ENCODE measurements at places on chromosomes 7 and 10.

GRCh38 chr10:125359401-125359800 is 199.0 kb upstream of the CTBP2 start:
- DNase-seq: no peak

- no peak for DNase-seq
These were observed 8.8 kb upstream of the MGAM start for GRCh38 chr7:141986923-141987322.

GRCh38 chr7:53642361-53642760 is 606.9 kb downstream of the POM121L12 start:
- no peak for DNase-seq

GRCh38 chr7:21041252-21041651 is 254.6 kb upstream of the SP8 start:
- DNase-seq: no peak

GRCh38 chr10:73798087-73798486 is 12.7 kb downstream of the ZSWIM8 start:
- no peak for DNase-seq

GRCh38 chr7:21884496-21884895 is 61.2 kb downstream of the CDCA7L start:
- no peak for DNase-seq

DNA sequence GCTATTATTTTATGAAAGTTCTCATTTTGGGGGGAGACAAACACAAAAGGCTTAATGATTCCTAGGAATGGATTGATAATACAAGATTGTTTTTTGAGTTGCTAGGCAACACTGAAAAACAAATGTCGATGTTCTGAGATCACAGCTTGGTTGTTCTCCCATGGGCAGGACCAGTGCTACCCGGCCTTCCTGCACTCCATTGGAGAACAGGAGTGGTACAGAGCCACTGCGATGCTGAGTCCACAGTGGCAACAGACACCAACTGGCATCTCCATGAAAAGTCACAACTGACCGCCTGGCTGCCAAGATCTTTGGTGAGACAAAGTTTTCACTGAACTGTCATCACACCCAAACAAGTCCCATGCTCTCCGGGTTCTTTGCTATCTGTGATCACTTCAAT is 68.9 kb upstream of the NMT2 start:
- no peak for DNase-seq

- DNase-seq: no peak
These were observed 97.5 kb downstream of the MKI67 start for GRCh38 chr10:128028508-128029289.

GRCh38 chr10:13416760-13417159 is 68.7 kb upstream of the SEPHS1 start:
- no peak for DNase-seq

GRCh38 chr7:138000081-138000701 is 1.7 kb downstream of the CREB3L2 start:
- peak; percentile 46 for DNase-seq

- peak; percentile 14 for DNase-seq
These were observed 12.2 kb upstream of the ZNF488 start for GRCh38 chr10:47396311-47396717.

DNA sequence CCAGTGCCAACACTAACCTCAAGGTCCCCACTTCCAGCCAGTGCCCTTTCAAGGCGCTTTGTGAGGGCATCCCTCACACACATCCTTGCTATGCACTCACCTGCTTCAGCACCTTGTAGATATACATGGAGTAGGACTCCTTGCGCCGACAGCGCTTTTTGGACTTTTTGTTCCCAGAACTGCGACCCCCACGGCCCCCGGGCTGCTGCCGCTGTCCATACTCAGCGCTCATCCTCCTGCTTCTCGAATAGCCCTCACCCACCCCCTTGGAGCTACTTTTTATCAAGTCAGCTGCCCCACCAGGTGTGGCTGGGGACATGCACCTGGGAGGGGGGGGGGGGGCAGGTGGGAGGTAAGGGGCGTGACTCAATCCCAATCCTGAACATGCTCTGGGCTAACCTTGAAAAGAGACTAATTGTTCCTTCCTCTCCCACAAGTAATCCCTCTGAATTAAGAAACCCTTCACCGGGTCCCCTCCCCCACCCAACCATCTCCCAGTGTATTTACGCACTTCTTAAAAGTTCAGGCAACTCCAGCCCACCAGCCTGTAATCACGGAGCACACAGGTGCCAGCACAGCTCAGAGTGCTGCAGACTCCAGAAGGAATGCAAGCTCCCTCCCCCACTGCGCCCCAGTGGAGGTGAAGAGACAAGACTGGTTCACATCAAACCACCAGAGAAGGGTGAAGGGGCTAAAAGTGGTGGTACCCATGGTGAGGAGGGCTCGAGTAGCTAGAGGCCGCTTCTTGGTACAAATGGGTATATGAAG is at the start of gene H2BK1:
H2BK1 (minus strand) TSS at position 402 of the 768 bp plus-strand sequence; CDS start at position 232, 170 bp downstream.
- DNase-seq: no peak

- no peak for DNase-seq
These were observed 68.1 kb downstream of the GTF2IRD1 start for GRCh38 chr7:74521855-74522254.

DNA sequence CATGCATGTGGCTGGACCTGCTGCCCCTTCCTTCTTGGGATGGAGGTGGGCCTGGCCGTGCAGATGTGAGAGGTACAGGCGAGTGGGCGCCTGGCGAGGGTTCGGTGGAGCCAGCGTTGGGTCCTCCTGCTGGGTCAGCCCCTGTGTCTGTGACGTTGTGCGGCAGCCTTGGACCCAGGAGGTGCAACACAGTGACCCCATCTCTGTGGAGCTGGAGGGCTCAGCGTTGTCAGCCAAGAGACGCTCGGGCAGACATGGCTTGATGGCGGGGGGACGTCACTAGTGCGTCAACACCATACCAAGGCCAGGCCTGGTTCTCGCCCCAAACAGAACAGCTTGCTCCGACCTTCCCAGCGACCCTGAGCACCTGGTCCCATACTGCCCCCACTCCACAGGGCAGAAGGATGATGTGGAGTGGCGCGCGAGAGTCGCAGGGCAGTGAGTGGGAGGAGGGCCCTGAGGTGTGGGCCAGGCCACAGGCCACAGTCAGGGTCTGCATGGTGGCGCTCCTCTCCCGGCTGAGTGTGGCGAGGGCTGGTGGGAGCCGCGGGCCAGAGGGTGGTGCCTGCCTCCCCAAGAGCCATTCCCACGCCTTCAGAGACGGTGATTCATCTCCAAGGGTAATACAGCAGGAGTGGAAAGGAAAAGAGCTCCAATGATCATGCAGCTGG is 184.4 kb downstream of the DNAJB6 start:
- peak; percentile 24 for DNase-seq

DNA sequence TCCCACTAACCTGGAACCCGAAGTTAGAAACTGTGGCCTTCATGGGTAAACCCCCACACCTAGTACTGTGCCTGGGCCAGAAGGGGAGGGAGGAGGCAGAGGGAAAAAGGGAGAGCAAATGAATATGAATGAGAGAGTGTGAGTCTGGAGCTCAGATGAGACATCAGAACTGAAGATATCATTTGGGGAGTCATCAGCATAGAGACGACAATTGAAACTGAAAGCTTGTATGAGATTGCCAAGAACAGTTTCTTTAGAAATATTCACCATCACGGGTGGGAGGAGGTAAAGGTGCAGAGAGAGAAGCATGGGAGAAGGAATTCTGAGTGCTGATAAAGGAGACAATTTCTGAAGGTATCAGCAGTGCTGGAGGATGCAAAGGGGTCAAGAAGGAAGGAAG is 171.2 kb downstream of the GRM8 start:
- DNase-seq: no peak

GRCh38 chr7:30688718-30689221 is 6.5 kb upstream of the CRHR2 start:
- peak; percentile 73 for DNase-seq

DNA sequence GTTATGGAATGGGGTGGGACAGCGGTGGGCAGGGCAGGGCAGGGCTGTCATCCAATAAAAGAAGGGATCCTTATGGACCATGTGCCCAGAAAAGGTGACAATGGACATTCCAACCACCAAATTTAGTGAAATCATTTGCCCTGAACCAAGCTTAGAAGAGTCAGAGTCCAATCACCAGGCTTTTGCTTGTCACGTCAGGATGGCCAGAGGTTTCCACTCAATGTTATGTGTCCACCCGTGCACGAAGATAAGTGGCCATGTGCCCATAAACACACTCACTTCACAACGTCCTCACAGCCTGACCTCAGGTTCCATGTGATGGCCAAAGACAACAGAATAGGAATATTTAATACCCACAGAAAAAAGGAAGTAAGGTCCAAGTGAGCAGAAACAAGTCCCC is 36.6 kb upstream of the PLPP4 start:
- no peak for DNase-seq

DNA sequence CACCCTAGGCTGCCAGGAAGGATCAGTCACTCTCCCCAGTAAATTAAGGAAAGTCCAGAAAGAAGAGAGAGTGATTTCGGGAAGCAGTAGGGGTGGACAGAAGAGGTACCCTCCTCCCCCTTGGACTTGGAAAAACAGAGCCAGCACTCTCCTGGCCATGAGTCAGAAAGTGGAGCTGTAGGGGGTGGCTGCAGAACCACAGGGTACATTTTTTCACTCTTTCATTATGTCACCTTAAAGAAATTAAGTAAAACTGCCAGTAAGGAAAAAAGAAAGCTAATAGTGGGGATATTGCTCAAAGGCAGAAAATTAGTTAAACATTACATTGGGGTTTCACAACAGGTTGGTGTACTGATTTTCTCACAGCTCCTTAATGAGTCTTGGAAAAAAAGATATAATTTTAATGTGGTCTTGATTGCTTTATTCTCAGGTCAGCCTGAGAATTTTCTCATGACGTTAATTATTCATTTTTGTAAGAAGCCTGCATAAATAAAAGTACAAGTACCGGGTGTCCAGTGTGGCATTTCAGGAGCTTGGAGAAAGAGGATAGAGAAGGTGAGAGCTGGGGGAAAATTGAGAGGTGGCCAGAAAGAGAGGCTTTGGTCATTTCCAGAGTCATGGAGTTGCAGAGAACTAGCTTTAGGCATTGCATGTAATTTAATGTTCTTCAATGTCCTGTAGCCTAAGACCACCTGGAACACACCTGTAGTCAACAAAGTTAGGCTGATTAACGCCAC is 23.2 kb upstream of the AOAH start:
- no peak for DNase-seq

GRCh38 chr10:107540981-107541380 is 376.5 kb upstream of the SORCS1 start:
- no peak for DNase-seq

GRCh38 chr7:116153050-116153449 is 57.3 kb upstream of the TES start:
- no peak for DNase-seq

DNA sequence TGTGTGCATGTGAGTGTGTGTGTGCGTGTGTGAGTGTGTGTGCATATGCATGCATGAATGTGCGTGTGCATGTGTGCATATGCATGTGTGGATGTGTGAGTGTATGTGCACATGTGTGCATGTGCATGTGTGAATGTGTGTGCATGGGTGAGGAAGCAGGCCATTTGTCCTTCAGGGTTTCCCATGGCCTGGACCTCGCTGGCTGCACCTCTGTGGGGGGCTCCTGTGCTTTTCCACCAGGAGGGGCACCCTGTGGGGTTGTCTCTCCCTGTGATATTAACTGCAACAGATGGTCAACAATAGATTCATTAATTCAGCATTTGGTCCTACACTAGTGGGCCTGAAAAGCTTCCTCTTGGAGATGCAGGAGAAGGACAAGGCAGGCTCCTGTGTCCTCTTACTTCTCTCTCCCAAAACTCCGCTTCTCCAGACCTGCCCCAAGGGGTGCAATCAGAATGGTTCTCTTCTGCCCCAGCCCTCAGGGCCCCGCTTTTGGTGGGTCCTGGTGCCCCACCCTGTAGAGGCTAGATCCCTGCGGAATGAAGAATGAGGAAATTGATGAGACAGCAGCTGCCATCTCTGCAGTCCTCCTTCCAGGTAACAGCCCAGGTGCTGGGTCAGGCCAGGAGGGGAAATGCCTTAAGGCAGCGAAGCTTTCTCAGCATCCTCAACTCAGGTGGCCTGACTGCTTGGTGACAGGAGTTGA is 41.5 kb upstream of the NUB1 start:
- peak; percentile 19 for DNase-seq

DNA sequence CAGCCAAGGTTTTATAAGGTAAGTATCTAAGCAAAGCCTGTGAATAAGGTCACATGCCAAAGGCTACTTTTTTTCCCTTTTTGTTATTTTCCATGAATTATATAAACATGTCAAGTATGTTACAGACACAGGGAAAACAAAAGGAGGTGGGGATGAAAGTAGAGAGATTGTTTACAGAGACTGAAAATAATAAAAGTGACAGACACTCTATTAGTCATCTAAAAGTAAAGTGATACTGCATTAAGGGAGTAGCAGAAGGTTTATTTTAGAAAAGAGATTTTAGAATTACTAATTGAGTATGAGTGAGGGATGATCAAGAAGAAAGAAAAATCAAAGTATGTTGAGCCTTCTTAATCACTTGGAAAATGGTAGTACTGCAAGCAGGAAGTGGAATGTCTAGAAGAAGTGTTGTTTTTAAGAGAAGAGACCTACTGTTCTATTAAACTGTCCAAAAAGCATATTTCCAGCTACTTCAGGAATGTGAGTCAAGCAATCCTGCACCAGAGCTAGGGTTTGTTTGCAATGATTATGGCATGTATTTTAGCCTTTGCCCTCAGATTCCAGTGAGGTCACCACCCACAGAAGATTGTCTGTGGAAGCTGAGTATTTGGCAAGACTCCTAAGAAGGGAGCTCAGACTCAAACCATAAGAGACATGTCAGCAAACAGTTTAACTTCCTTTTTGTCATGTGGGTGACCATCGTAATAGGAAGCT is 177.9 kb upstream of the PLXDC2 start:
- no peak for DNase-seq

DNA sequence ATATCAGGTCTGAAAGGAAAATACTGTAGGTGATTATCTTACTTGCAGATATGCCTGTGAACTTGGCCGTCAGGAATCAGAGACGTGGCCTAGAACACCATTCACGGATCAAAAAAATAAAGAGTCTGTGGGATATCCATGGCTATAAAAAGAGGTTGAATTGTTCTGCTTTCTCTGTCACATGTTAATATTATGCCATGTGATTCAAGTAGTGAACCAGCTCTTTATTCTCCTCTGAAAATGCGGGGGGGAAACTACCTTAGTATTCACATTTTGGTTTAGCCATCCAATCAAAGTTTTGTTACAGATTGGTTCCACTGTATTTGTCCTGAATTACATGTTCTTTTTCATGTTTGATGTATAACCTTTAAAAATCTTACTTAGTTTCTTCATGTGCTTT is 120.5 kb downstream of the CCNY start:
- DNase-seq: no peak
